ENCODE measurements at places on chromosomes 4 and X. TPM values are rescaled to one million over a fixed set of nuclear protein-coding genes. Genes with fewer than 3 reads are reported as not detected.

CFP gene
- 0.10 TPM for total RNA-seq

OPRPN gene
- total RNA-seq: not detected

NOP14 gene
- 37.1 TPM for total RNA-seq

GAB1 gene
- 3.6 TPM for total RNA-seq

BLTP1 gene
- total RNA-seq: 21.1 TPM

GNRHR gene
- not detected for total RNA-seq

RBM46 gene
- not detected for total RNA-seq

CXCL8 gene
- total RNA-seq: 1,559 TPM

CYSLTR1 gene
- not detected for total RNA-seq

ELF2 gene
- total RNA-seq: 23.7 TPM

All from NCI-H460 (cell line).